ENCODE measurements at places on chromosomes 4 and X.

- DNase-seq = no peak
Observed at GRCh38 chrX:131779741-131780140, 235.9 kb downstream of the OR13H1 start.

GRCh38 chr4:130808492-130808891 is 1712.5 kb downstream of the C4orf33 start:
- no peak for DNase-seq

DNA sequence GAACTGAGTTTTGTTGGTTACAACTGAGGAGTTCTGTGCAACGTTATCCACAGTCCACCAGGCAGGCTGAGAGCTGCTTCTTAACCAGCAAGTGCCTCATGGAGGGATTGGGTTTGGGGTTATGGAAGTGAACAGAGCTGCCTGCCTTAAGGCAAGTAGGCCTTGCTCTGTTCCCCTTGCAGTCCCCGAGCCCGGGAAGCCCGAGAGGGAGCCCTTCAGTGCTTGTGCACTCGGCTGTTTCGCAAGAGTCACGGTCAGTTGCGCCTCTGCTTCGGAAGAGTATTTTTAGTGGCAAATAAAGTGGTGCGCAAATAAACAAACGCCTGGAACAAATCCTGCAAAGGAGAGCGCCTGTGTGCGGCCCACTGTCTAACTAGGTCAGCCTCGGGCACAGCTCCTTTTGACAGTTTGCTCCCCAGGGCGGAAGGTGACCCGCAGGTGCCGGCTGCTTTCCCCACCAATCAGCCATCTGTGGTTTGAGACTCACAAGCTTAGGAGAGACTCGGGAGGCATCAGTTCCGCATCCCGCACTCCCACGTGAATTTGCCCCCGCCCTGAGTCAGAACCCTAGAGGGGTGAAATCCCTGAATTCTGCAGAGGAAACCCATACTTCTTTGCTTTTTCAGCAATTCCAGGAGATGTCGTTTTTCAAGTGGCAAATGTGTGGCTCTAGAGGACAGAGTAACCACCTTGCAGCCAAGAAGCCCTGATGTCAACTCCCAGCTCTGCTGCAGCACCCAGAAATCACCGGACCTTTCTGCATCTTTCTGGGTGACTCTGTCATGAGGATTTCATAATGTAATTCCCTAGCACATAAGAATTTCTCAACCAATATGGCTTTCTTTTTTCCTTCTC is 56.8 kb downstream of the LGI2 start:
- DNase-seq = no peak

DNA sequence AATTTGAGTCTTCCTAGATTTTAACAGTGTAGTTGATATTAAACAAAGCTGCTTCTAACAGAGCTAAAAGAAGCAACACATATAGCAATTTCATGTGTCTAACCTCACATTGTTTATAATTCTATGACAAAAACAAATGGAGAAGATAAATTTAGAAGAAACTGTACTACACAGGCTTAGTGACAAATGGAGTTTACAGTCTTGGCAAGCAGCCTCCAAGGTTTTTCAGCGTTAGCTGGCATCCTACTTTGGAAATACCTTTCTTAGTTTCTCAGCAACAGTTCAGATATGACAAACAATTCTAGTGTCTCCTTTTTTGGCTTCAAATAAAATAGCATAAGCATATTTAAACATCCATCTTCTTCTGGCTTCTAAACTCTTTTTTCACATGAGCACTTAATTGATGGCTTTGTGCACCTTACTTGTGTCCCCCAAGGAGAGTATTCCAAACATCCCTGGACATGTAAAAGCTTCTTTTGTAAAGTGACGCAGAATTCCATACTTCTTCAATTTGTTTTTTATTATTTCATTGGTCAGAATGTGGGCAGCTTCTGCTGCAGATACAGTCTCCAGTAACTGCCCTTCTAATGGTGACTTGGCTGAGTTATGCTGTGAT is 249.8 kb downstream of the ANTXR2 start:
- DNase-seq = no peak

GRCh38 chr4:152606753-152607152 is 70.9 kb upstream of the FBXW7 start:
- DNase-seq = no peak

- no peak for DNase-seq
Observed at GRCh38 chrX:122238801-122239200, 945.3 kb upstream of the GRIA3 start.

- no peak for DNase-seq
Observed at GRCh38 chr4:14302021-14302420, 674.5 kb upstream of the BOD1L1 start.

DNA sequence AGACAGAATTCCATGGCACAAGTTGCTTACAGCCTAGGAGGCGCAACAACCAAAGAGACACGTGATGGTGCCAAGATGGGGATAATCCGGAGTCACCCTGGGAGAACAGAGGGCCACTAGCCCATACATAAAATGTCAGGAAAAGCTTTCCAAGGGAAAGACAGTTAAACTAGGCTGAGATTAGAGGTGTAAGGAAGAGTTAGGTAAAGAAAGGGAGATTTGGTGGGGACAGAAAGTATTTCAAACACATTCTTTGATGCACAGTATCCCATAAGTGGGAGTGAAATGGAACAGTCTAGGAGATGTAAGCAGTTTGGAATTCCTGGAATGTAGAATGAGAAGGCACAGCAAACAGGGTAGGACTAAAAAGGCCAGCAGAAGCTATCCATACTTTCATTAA is 860.9 kb upstream of the LCORL start:
- no peak for DNase-seq

GRCh38 chr4:22021106-22021505 is 72.5 kb upstream of the KCNIP4 start:
- DNase-seq = no peak

- no peak for DNase-seq
Observed at GRCh38 chr4:141390571-141390970, 169.9 kb downstream of the ZNF330 start.

GRCh38 chr4:141329174-141329569 is 108.5 kb downstream of the ZNF330 start:
- DNase-seq = no peak

GRCh38 chr4:43112139-43112538 is 219.6 kb downstream of the GRXCR1 start:
- DNase-seq = no peak

DNA sequence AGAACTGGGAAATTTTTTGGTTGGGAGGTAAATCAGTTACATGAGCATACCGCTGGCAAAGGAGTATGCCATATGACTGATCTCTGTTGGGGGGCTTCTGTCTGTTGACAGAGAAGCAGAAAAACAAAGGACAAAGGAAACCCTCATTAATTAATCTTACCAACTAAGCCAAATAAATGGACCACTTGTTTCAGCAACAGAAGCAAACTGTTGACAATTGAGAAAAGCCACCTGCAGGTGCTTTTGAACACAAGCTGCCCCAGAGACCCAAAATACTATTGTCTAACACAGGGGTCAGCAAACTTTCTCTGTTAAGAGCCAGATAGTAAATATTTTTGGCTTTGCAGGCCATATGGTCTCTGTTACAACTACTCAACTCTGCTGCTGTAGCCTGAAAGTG is 7.0 kb upstream of the FRYL start:
- DNase-seq = no peak

DNA sequence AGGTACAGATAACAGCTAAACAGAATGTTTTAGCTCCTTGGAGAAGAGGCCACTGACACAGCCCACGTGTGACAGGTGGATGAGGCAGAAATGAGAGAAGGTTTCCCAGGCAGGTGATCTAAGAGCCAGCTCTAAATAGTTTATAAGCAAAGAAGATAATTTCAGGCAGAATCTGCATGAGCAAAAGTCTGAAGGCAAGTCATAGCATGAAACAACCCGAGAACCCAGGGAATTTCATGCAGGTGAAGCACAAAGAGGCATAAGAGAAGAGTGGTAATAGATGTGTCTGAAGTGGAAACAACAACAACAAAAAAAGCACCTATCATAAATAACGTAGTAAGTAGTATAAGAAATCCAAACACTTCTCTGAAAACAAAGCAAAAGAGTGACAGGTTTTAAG is 275.8 kb upstream of the CPEB2 start:
- no peak for DNase-seq

GRCh38 chr4:107826421-107826980 is 1.8 kb downstream of the SGMS2 start:
- no peak for DNase-seq

DNA sequence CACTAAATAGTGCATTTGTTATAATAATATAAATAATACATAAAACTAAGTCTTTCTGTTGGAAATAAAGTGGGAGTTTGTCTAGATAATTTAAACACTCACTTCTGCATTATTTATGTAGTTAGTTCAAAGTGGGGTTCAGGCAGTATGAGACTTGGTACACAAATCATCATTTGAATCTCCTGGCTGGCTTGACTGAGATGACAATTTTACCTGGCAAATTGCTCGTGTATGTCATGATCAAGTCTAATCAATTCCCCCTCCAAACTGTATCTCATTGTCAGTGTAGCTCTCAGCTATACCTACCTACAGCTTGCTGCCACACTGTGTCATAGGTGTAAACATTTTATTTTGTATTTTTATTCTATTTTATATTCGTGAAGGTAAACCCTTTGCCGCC is 563.4 kb upstream of the TENM3 start:
- DNase-seq = no peak

- no peak for DNase-seq
Observed at GRCh38 chr4:112942077-112942476, 107.4 kb upstream of the ANK2 start.

DNA sequence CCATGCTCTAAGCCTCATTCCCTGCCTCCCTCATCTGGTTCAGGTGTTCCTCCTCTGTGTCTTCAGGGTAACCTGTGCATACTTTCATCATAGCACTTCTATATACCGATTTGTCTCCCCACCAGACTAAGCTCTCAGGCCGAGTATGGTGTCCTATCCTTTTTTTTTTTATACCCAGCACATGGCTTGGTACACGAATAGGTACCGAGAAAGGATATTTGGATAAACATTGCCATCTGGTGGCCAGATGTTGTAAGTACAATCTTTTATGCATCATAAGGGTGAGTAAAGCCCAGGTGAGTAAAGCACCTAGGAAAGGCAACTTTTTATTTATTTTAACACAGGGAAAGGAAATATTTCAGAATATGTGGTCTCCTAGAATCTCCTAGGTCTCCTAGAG is 68.4 kb downstream of the MID2 start:
- DNase-seq = no peak

DNA sequence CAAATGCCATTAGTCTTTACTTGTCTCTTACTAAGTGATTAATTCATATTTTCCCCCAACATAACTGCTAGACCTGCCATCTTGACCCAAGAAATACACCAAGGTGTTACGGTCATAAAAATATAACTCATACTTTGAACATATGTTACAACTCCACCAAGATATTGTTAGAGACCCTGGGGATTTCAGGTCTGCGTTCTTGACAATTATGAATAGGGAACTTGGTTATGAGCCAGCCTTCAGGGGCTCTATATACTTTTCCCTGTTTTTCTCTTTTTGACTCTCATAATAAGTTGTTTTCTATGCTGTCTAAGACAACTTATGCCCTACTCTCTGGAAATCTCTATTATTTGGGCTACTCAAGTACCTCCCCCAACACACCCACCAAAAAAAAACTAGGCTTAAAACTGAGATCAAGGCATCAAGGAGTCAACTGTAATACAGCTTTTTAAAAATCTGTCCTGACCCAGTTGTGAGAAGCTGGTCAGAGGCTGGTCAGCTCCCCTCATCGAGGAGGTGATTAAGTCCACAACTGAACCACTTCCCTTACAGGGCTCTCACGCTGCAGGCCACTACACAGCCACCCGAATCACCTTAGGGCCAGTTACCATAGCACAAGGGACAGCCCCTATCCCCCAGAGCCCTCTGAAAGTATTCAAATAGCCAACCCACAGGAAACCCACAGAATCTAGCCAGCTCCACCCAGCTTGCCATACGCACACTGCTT is 10.5 kb upstream of the TLR3 start:
- DNase-seq = no peak

- DNase-seq = no peak
Observed at GRCh38 chr4:162847945-162848549, 318.6 kb downstream of the NAF1 start.

DNA sequence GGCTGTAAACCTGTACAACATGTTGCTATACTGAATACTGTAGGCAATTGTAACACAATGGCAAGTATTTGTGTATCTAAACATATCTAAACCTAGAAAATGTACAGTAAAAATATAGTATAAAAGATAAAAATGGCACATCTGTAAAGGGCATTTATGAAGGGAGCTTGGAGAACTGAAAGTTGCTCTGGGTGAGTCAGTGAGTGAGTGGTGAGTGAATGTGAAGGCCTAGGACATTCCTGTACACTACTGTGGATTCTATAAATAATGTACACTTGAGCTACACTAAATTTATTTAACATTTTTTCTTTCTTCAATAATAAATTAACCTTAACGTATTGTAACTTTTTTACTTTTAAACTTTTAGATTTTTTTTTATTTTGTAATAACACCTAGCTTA is 5.0 kb upstream of the SHROOM4 start:
- DNase-seq = no peak

DNA sequence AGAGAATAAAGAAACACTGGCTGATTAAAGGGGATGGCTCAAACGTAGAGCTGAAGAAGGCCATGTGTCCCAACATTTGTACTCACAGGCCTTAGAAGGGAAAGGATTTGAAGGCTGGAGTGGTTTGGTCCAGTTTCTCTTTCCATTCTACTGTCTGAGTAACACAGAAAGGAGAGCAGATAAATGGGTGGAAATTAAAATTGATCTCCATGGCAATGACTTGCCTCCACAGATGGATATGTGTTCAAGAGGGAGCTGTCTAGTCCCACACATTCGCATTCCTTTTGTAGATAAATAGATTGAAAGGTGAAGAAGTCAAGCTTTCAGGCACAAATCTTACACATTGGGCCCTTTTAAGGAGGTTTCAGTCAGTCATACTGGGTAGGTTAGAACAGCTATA is 74.6 kb downstream of the DOCK11 start:
- DNase-seq = no peak

GRCh38 chr4:27894951-27895350 is 1034.3 kb downstream of the STIM2 start:
- DNase-seq = no peak

- no peak for DNase-seq
Observed at GRCh38 chr4:2298532-2298991, 36.7 kb upstream of the MXD4 start.

DNA sequence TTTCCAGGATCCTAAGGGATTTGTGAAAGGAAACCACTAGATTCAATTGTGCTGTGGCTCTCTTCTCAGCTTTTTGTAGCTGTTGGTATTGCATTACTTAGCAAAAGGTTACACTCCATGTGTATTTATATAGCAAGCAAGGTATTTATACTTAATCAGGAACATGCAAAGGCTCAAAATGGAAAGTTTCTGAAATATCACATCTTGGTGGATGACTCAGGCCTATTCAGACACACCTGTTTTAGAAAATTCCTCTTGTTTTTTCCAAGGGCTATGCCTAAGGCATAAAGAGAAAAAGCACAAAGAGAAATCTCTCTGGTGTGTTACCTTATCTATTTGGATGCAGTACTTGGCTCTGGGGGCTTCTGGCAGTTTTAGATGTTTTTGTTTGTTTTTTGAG is 144.4 kb upstream of the GALNT7 start:
- DNase-seq = no peak

DNA sequence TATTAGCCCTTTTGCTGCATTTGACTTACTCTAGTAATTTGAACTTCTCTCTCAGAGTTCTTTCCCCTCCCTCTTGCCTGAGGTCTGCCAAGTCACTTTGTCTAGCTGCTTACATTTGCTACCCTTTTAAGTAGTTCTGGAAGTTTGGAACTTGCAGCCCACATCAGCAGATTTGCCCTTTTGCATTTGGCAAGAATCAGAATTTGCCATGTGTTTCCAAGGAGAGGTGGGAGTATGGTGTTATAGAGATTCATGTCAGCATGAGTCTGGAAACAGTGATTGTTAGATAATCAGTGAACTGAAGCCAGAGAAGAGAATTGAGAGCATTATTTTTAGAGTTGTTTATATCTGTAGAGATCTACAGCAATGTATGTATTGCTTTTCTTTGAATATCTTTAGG is 52.1 kb downstream of the KLHL34 start:
- DNase-seq = no peak
